Left ventricle myocardium inferior (tissue), 1 donor: ENCODE measurements at places on chromosomes 4 and X.

DNA sequence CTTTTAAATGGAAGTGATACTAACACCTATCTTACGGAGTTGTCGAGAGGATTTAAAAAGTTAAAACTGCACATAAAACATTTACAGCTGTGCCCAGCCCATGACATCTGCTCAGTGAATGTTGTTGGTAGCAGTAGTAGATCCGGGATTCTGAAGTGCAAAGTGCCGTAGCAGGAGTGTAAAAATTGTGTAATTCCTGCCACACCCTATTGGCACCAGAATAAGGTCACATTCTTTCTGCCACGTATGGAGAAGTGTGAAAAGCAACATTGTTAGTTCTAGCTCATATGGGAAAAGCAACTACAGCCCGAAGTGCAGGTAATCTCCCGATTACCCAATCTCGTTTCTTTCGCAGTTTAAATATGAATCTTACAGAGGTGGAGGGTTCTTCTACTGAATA, 31.2 kb downstream of the PRIMPOL start:
- H3K27me3 ChIP-seq, result no peaks in the 10 kb centered on the region
- peaks cover 31% of the 10 kb centered on the region for H3K36me3 ChIP-seq
- H3K4me1 ChIP-seq, result peaks cover 12% of the 10 kb centered on the region
- H3K4me3 ChIP-seq, result no peak overlapping the region

GRCh38 chrX:13074297-13075262, 30.2 kb upstream of the FAM9C start:
- DNase-seq, result no peak
- H3K4me1 ChIP-seq, result no peaks in the 10 kb centered on the region
- no peak overlapping the region for H3K27ac ChIP-seq
- H3K36me3 ChIP-seq, result no peaks in the 10 kb centered on the region
- no peaks in the 10 kb centered on the region for H3K27me3 ChIP-seq

DNA sequence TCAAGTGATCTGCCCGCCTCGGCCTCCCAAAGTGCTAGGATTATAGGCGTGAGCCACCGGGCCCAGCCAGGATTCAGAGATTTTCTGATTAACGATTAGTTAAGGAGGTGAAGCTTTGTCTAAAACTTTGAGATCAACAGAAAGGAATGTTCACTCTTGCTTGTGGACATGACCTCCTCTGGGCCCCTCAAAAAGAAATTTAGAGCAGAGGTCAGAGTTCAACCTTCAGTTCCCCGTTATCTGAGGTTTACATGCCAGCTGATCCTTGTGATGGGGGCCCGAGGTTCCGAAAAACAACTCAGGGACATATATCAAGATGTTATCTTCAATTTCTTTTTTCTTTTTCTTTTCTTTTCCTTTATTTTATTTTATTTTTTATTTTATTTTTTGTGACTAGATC, 54.6 kb downstream of the DDX3X start:
- H3K27me3 ChIP-seq, result no peaks in the 10 kb centered on the region
- no peak overlapping the region for H3K27ac ChIP-seq
- DNase-seq, result no peak
- no peaks in the 10 kb centered on the region for H3K4me1 ChIP-seq
- H3K36me3 ChIP-seq, result no peaks in the 10 kb centered on the region
- no peak overlapping the region for H3K4me3 ChIP-seq

GRCh38 chr4:181528570-181529184, 714.5 kb upstream of the TENM3 start:
- peak; percentile 37 for DNase-seq
- H3K27me3 ChIP-seq, result peaks cover 11% of the 10 kb centered on the region
- H3K4me3 ChIP-seq, result no peak overlapping the region
- H3K4me1 ChIP-seq, result no peaks in the 10 kb centered on the region

GRCh38 chr4:98746530-98746929, 88.1 kb upstream of the TSPAN5 start:
- H3K36me3 ChIP-seq, result no peaks in the 10 kb centered on the region
- H3K4me1 ChIP-seq, result no peaks in the 10 kb centered on the region
- no peak overlapping the region for H3K27ac ChIP-seq
- no peaks in the 10 kb centered on the region for H3K27me3 ChIP-seq

DNA sequence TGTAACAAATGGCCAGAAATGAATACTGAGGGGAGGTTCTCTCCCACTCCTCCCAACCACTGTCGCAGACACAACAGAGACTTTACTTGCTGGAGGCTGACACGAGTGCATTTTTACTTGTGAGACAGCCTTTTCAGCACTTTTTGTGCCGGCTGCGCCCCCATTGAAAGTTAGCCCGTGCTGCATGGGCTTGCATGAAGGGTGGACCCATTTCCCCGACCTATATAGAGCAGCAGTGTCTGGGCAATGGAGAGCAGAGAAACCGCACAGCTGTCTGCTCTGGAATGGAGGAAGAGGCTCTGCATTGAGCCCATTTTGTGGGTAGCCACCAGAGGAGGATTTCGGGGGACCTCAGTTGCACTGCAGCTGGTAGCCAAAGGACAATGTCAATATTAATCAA, 208.8 kb downstream of the UGT8 start:
- H3K36me3 ChIP-seq, result no peaks in the 10 kb centered on the region
- no peak overlapping the region for H3K27ac ChIP-seq
- no peak for DNase-seq
- no peak overlapping the region for H3K4me3 ChIP-seq
- no peaks in the 10 kb centered on the region for H3K27me3 ChIP-seq

GRCh38 chrX:130179579-130180215, 7.9 kb downstream of the RAB33A start:
- H3K27me3 ChIP-seq, result no peaks in the 10 kb centered on the region
- no peak for DNase-seq
- peaks cover 4% of the 10 kb centered on the region for H3K4me1 ChIP-seq

GRCh38 chr4:88318751-88319350, 34.5 kb upstream of the PPM1K start:
- H3K4me1 ChIP-seq, result peaks cover 15% of the 10 kb centered on the region
- H3K36me3 ChIP-seq, result no peaks in the 10 kb centered on the region
- no peak overlapping the region for H3K4me3 ChIP-seq
- no peaks in the 10 kb centered on the region for H3K27me3 ChIP-seq
- no peak for DNase-seq

DNA sequence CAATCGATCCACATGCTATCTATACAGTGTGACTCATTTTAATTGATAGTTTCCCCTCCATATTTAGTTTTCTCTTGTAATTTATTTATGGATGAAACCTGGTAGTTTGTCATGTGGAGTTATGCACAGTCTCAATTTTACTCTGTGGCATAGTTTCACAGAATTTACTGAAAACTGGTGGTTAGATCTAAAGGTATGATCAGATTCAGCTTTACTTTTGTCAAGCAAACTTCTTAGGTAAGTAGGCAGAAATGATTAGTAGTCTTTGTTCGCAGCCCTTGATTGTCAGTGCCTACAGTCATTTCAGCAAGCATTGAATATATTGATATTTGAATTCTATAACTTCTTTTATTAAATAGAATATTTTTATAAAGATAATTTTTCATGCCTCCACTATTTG, 2.5 kb downstream of the ADD1 start:
- H3K4me1 ChIP-seq, result peaks cover 76% of the 10 kb centered on the region
- peak overlapping the region; percentile 89 for H3K4me3 ChIP-seq

- H3K36me3 ChIP-seq, result no peaks in the 10 kb centered on the region
- H3K4me1 ChIP-seq, result peaks cover 5% of the 10 kb centered on the region
- H3K27ac ChIP-seq, result no peak overlapping the region
- H3K4me3 ChIP-seq, result no peak overlapping the region
Measured at GRCh38 chr4:189822326-189822725, 118.3 kb upstream of the FRG1 start.

DNA sequence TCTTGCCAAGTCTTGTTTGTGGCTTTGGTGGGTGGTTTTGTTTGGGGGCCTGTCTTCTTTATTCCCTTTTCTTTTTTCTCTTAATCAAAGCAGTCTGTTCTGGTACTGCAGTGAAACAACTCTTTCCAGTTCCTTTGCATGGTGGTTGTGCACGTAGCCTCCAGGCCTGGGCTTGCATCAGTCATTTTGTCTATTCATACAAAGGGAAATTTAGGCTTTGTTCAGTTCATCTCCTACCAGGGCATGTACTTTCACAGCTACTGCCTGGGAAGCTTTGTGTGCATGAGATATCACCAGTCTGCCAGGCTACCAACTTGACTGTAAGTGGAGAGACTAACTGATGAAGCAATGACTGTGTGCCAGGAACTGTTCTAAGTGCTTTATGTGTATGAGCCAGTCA, 8.5 kb downstream of the TRIM2 start:
- H3K27me3 ChIP-seq, result no peaks in the 10 kb centered on the region
- H3K27ac ChIP-seq, result no peak overlapping the region
- H3K36me3 ChIP-seq, result no peaks in the 10 kb centered on the region
- no peak for DNase-seq
- H3K4me3 ChIP-seq, result no peak overlapping the region

DNA sequence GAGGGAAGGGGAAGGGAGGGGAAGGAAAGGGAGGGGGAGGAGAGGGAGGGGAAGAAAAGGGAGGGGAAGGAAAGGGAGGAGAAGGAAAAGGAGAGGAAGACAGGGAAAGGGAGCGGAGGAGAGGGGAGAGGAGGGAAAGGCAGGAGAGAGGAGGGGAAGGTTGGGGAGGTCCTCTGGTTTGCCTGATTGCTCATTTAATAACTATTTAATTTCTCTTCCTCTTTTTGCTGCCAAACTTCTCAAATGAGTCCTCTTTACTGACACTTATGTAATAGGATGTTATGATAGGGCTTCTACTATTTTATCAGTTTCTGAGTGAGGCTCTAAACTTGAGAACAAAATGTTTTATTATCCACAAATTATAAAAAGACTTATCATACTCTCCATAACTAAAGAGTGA, 35.4 kb upstream of the PPA2 start:
- no peaks in the 10 kb centered on the region for H3K4me1 ChIP-seq
- H3K36me3 ChIP-seq, result no peaks in the 10 kb centered on the region
- H3K27me3 ChIP-seq, result no peaks in the 10 kb centered on the region
- no peak overlapping the region for H3K27ac ChIP-seq
- H3K4me3 ChIP-seq, result no peak overlapping the region

- no peak within 1 kb of the TSS for H3K4me3 ChIP-seq
- H3K36me3 ChIP-seq, result no peaks in the 10 kb centered on the region
- H3K27me3 ChIP-seq, result no peaks in the 10 kb centered on the region
- H3K27ac ChIP-seq, result no peak within 1 kb of the TSS
- H3K4me1 ChIP-seq, result no peaks in the 10 kb centered on the region
- no peak for DNase-seq
Measured at GRCh38 chrX:111511477-111511876, at the start of gene SERTM2. TSS of gene SERTM2 (plus strand) at chrX:111511645. CDS start at chrX:111518858, 7,213 bp downstream.

DNA sequence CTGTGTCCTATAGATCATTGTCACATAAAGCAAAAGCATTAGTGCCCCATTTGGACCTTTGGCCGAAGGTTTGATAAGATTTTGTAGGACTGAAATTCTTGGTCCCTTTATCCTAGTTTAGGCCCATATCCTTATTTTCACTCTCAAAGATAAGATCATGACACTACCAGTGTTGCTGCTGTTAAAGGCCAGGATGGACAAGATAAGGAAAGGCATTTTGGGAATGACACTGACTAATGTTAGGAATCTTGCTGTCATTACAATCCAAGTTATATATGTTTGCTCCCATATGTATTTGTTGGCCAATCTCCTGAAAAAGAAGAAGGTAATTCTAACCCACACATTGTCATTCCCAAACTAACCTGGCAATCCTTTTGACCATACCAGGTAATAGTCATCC, 101.3 kb upstream of the VAMP7 start:
- H3K4me1 ChIP-seq, result no peaks in the 10 kb centered on the region
- H3K27me3 ChIP-seq, result no peaks in the 10 kb centered on the region
- H3K4me3 ChIP-seq, result no peak overlapping the region
- H3K36me3 ChIP-seq, result no peaks in the 10 kb centered on the region
- no peak for DNase-seq

- H3K27me3 ChIP-seq, result no peaks in the 10 kb centered on the region
- no peaks in the 10 kb centered on the region for H3K36me3 ChIP-seq
- H3K4me3 ChIP-seq, result no peak overlapping the region
- H3K27ac ChIP-seq, result no peak overlapping the region
- DNase-seq, result no peak
Measured at GRCh38 chrX:79182071-79182470, 37.6 kb downstream of the GPR174 start.
